ENCODE measurements at places on chromosomes 2 and 18. TPM values are rescaled to one million over a fixed set of nuclear protein-coding genes. Genes with fewer than 3 reads are reported as not detected.

SH2D6 gene
- 0.25 TPM for total RNA-seq

GKN1 gene
- not detected for total RNA-seq

DTYMK gene
- total RNA-seq = 74.9 TPM

VAMP8 gene
- 93.1 TPM for total RNA-seq

CREG2 gene
- total RNA-seq = 1.1 TPM

RTKN gene
- total RNA-seq = 188 TPM

SCN9A gene
- 0.85 TPM for total RNA-seq

B3GNT7 gene
- total RNA-seq = 0.10 TPM

MLPH gene
- 0.63 TPM for total RNA-seq

CAPN13 gene
- total RNA-seq = not detected

HOXD10 gene
- total RNA-seq = not detected

FOXD4L1 gene
- 0.03 TPM for total RNA-seq

ARHGAP25 gene
- 19.6 TPM for total RNA-seq

UCN gene
- 0.14 TPM for total RNA-seq

WDR12 gene
- 66.3 TPM for total RNA-seq

DNAH7 gene
- 0.07 TPM for total RNA-seq

TRIB2 gene
- total RNA-seq = 5.0 TPM

OR6B2 gene
- not detected for total RNA-seq

LBX2 gene
- 0.61 TPM for total RNA-seq

UNC80 gene
- under 0.01 TPM for total RNA-seq

HNMT gene
- 1.2 TPM for total RNA-seq

LRP1B gene
- total RNA-seq = not detected

CNTNAP5 gene
- total RNA-seq = not detected

KCNS3 gene
- total RNA-seq = 5.1 TPM

CD28 gene
- total RNA-seq = not detected

PROC gene
- total RNA-seq = 0.82 TPM

UPP2 gene
- not detected for total RNA-seq

SLC35G4 gene
- not detected for total RNA-seq

C2orf72 gene
- total RNA-seq = not detected

MC5R gene
- total RNA-seq = not detected

ALPP gene
- not detected for total RNA-seq

SLC40A1 gene
- 0.04 TPM for total RNA-seq

GRP gene
- total RNA-seq = not detected

UGT1A9 gene
- total RNA-seq = not detected

POTEI gene
- not detected for total RNA-seq

GTF3C2 gene
- 52.9 TPM for total RNA-seq

SULT1C4 gene
- not detected for total RNA-seq

CELF4 gene
- not detected for total RNA-seq

ARHGAP15 gene
- total RNA-seq = not detected

COL4A4 gene
- total RNA-seq = 1.5 TPM

RNF138 gene
- 28.1 TPM for total RNA-seq

KCNJ3 gene
- total RNA-seq = not detected

HAAO gene
- 0.48 TPM for total RNA-seq

GALNT13 gene
- not detected for total RNA-seq
